Stimulated activated CD8-positive, alpha-beta memory T cell treated with anti-CD3 and anti-CD28 coated beads, Interleukin-4, amount 100 ng/mL, for 1 hour (primary cell): ENCODE measurements at places on chromosomes 3 and 15.

DNA sequence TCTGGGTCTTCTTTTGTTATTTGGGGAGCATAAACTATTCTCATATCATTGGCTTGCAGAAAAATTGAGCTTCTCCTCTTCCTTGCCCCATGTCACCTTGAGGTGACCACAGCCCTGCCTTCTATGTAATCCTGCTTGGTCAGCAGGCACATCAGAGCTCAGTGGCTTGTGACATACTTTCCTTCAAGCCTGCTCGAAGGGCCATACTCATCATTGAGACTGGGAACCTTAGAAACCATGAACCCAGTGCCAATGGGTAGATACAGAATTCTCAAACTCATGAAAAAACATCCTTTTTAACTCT is 3.7 kb upstream of the CCR2 start:
- no peak for DNase-seq

GRCh38 chr3:134028486-134029255 is 1.1 kb downstream of the SLCO2A1 start:
- DNase-seq = no peak

GRCh38 chr3:18732474-18732873 is 307.3 kb upstream of the SATB1 start:
- no peak for DNase-seq

DNA sequence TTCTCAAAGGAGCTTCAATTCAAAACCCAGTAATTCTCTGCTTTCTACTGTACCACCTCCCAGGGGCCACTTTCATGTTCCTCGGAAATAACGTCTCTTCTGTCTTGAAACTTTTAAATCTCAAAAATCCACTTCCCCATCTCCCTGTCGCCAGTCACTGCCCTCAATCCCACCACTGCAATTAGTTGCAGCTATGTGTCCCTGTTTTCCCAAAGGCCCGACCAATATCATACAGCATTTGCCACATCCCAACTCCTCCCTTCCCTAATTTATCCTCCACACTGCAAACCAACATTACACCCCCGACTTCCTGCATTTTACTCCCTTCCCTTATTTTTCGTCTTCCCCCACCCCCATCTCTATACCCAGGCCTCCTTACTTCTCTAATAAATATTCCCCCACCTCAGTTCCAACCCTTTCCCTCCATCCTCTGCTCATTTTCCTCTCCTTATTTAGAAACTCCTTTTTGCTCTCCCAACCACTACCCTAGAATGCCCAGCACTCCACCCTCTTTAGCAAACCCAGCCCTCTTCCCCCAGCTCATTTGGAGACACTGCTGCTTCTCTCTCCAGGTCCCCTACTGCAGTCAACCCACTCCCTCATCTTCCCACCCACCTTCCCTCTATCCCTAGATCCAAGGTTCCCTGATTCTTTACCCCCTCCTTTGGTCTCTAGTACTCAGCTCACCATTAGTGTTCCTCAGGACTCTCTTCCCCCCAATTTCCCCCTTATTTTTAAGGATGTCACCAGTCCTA is 1.1 kb downstream of the NPTN start:
- DNase-seq = no peak

GRCh38 chr3:86969500-86970189 is 21.3 kb downstream of the VGLL3 start:
- no peak for DNase-seq

DNA sequence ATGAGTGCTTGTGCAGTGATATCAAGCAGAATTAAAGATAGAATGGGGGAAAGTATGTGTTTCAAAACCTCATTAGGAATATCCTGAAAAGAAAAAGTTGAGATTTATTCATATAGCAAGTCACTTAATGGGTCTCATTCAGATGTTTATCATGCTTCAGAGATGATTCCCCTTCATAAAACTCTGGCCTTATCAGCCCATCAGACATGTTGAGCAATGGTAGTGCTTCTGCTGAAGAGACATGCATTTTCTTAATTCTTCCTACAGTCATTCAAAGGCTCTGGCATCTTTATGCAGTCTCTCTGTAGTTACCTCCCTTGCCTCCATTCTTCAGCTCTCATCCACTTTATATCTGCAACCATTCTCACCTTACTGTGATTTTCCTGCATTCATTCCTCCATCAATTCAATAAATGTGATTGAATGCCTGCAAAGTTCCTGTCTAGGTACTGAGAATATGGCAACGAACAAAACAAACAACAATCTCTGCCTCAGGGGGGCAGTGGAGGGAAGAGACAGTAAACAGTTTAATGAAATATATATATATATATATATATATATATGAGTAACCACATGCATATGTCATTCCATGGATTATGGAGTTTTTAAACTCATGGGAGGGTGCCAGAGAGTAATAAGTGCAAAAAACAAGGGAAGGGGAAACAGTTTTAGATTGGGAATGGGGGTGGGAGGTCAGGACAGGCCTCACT is 138.5 kb downstream of the NECTIN3 start:
- no peak for DNase-seq

- no peak for DNase-seq
Measured at GRCh38 chr3:81585056-81585455, 176.4 kb downstream of the GBE1 start.

GRCh38 chr15:36724905-36725304 is 145.5 kb downstream of the CDIN1 start:
- DNase-seq = no peak

DNA sequence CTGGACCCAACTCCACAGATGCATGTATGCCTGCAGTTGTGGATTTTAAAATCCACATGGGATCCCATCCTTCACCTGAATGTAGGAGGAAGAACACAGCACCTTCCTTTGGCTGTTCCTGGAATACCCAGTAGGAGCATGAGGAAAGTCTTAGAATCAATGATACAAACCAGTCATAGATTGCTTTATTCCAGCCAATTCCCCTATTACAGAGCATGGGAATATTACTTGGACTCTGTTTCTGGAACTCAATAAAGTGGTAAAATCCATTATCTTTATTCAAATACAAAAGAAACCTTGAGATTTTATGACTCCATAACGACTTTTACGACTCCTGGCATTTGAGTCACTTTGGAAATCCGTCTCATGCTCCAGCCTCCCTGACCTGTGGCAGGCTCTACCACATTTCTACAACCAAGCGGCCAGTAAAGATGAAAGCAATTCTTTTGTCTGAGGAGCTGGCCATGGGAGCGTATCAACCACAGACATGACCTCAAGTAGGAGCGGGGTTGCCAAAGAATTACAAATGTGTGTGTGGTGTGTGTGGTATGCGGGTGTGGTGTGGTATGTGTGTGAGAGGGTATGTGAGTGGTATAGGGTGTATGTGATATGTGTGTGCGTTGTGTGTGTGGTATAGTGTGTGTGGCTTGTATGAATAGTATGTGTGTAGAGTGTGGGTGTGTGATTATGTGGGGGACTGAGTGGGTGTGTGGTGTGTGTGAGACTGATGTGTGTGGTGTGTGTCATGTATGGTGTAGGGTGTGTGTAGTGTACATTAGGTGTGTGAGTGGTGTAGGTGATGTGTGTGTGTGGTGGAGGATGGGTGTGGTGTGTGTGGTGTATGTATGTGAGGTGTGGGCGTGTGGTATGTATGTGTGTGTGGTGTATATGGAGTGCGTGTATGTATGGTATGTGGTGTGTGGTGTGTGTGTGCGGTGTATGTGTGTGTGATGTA is 40.0 kb downstream of the ARRDC4 start:
- no peak for DNase-seq

GRCh38 chr15:85178308-85178707 is 196.7 kb downstream of the PDE8A start:
- no peak for DNase-seq

- no peak for DNase-seq
Measured at GRCh38 chr3:61688307-61688984, 127.1 kb downstream of the PTPRG start.

DNA sequence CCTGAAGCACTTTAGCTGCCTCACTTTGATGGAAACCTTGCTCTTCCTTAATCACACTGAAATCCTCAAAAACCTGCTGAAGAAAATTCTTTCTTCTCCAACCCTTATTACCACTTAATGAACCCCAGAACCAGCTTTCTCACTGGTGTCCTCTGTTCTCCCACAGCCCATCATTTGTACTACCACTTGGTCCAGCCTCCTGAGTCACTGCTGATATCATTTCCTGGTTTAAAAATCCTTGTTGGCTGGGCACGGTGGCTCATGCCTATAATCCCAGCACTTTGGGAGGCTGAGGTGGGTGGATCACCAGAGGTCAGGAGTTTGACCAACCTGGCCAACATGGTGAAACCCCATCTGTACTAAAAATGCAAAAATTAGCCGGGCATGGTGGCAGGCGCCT is 418.6 kb upstream of the KCNMB2 start:
- no peak for DNase-seq

DNA sequence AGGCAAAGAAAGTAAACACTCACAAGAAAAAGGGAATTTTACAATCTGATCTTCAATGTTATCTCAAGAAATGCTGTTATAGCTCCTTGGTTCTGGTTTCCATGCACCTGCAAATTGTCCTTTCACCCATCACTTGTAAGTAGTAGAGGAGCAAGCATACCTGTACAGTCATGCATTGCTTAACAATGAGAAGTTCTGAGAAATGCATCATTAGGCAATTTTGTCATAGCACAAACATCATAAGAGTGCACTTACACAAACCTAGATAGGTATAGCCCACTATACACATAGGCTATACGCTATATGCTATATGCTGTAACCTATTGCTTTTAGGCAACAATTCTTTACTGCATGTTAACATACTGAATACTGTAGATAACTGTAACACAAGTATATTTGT is 672.3 kb downstream of the FHIT start:
- DNase-seq = no peak

DNA sequence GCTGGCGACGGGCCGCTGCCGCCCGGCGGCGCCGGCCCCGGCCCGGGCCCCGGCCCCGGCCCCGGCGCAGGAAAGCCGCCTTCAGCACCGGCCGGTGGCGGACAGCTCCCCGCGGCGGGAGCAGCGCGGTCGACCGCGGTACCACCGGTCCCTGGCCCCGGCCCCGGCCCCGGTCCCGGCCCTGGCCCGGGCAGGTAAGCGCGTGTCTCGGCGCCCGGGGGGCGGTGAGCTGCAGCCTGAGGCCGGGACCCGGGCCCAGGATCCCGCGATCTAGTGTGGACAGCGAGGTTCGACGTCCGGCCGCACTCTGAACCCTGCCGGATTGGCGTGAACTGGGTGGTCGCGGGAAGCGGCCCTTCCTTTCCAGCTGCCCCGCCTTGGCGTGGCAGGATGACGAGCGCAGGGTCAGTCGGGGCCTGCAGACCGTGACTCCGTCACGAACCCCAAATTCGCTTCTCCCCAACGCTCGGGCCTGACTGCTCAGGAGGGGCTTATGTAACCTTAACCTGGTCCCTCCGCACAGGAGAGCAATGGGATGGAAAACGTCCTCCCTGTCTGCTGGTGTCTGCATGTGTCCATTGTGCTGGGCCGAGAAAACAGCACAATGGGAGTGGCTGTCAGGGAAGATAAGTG is 472 bp downstream of the BSN start:
- DNase-seq = no peak

GRCh38 chr3:188884299-188885043 is 287.3 kb upstream of the TPRG1 start:
- DNase-seq = no peak

DNA sequence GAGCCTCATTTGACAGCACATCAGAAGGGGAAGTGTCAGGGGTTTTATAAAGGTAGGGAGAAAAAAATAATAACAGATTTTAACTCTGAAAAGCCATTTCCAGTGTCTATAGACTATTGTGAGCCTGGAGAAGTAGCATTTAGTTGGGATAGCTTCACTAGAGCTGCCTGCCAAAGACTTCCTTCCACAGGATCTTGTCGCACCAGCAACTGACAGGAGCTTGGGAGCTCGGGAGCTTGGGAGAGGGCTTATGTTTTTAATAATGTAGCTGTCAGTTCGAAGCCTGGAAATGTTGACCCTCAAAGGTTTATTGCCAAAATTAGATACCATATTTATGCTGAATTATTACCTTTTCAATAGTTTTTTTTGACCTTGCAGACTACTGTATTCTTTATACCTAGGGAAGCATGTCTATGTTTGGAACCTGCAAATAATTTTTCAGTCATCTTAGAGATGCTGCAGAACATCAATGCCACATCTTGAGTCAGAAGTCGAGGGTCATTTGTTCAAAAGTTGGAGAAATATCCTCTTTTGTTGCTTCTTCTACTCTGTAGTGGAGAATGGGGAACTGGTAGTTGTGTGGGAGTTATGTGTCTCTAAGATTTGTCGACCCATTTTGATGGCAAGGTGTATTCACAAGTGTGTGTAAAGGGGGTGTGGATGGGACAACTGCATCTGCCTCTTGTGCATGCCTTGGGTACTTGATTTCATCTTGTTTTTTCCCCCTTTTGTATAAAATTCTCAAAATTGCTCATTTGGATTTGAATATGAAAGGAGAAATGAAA is 41.7 kb downstream of the ARPP21 start:
- DNase-seq = no peak

GRCh38 chr15:51620122-51620521 is 2.4 kb downstream of the DMXL2 start:
- no peak for DNase-seq

DNA sequence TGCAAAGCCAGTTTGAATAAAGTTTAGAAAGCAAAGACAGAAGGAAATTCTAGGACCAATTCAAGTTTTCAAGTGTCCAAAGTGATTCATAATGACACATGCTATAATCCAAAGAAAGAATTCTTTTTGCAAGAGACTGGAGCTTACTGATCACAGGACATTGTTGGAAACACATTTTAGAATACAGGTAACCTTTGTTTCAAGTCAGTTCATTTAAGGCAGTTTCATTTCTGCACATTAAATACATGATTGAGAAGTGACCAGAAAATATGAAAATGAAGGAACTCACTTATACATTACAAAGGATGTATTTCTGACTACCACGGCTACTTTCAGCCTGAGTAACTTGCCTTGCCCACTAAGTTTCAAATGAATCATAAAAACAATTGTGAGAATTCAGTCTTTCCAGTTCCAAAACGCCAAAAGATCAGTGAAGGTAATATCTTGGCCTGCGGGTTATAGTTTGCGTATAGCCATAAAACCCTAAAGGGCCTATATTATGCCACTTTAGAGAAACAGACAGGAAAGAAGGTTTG is 48.7 kb downstream of the PRICKLE2 start:
- DNase-seq = no peak
